HCEC 1CT (cell line): ENCODE measurements at places on chromosomes 3 and 15.

DNA sequence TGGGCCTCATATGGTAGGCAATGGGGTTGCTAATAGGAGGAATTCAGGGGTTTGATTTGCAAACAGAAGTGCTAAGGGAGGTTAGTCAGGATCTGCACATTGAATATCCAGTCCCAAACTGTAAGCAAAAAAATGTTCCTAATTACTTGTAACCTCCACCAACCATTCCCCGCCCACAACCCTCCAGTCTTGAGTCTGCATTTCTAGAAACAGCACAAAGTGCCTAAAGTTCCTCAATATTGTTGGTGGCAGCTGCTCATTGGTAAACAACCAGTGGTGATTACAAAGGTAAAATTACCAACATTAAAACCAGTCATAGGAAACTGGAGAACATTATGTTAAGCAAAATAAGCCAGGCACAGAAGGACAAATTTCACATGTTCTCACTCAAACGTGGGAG is 18.9 kb downstream of the HDC start:
- no peak for DNase-seq

- DNase-seq = no peak
Observed at GRCh38 chr3:112375117-112375516, 42.2 kb downstream of the CD200 start.

DNA sequence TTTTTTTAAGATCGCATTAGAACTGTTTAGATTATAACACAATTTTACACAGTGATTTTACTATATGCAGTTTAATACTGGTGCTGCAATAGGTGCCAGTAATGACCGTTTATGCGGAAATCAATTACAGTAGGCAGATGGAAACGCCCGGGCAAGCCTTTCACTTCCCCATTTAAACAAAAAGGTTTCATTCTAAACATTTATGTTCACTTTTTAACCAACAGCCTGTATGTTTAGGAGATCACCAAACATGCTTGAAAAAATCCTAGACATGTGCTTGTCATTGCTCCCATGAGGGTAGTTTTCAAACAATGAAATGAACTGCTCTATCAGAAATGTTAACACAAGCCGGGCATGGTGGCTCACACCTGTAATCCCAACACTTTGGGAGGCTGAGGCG is 2.7 kb downstream of the BNIP2 start:
- DNase-seq = no peak

DNA sequence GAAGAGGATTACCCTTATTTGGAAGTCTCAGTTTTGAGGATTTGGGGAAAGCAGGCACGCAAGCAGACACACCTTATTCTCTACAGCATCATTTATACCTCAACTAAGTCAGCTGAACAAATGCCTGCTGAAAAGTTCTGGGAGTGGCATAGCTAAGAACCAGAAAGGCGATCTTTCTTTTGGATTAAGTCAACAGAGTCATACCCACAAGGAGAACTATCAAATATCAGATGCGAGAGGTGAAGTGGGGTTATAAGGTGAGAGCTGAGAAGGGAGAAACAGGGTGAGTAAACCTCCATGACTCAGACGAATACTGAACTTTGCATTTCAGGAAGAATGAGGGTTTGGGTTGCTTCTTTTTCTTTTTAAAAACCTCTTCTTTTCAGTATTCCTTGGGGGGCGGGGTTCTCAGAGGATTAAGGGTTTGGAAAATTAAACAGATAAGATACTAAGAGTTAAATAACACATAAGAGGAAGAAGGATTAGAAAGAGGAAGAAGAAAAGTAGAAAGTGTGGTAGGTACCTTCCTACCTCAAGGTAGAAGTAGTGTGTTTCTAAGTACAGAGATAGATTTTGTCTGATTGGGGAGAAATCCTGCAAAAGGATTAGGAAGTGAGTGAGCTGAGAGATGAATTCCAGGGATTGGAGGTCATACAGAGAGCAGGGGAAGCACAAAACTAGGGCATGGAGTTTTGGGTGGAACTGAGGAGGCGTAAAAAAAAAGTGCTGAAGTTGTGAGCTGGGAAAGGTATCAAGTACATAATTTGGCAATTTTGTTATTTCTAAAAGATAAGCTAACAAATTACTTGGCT is 41.3 kb upstream of the ICE2 start:
- peak; percentile 47 for DNase-seq

DNA sequence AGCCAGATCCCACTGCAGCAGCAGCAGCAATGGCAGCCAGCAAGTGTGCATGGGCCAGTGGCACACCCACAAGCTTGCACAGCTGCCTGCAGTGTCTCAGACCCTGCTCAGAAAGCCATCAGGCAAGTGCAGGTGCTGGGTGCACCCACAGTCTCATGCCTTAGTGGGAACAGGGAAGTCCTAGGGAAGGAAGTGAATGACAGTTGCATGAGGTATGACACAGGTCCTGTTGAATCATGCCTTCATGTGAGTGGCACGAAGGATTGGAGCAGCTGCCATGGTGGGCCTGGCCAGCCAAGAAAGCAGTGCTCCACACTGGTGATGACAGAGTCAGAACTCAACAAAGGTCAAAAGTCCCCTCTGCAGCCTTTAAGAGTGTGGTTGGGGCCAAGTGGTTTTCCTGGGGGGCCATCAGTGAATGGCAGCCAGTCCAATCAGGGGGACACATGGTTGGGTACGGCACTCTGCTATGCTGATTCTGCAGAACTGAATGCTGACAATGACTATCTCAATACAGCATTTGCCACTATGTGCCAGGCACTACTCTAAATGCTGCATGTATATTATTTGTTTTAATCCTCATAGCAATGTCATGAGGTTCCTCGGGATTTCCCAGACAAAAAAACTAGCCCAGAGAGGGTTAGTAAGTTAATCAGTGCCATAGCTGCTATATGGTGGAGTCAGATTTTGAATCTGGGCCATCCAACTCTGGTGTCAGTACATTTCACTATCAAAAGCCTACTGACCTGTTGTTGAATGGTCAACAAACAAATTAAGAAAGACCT is 94.3 kb downstream of the AQP9 start:
- no peak for DNase-seq

DNA sequence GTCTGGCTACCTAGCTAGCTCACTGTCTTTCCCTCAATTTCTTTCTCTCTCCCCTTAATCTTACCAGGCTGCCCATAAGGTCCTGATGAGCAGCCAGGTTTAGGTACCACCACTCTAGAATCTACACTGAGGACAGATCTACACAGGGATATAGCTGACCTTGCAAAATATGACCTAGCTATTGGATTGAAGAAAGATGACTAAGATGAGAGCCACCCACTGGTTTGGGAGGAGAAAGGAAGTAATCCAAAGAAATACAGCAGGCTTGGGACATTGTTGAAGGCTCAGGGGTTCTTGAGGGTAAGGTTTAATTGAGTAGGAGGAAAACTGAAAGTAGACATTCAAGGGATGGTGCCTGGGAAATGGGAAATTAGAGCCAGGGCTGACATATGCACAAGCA is 142.0 kb upstream of the TMC3 start:
- DNase-seq = peak; percentile 45

DNA sequence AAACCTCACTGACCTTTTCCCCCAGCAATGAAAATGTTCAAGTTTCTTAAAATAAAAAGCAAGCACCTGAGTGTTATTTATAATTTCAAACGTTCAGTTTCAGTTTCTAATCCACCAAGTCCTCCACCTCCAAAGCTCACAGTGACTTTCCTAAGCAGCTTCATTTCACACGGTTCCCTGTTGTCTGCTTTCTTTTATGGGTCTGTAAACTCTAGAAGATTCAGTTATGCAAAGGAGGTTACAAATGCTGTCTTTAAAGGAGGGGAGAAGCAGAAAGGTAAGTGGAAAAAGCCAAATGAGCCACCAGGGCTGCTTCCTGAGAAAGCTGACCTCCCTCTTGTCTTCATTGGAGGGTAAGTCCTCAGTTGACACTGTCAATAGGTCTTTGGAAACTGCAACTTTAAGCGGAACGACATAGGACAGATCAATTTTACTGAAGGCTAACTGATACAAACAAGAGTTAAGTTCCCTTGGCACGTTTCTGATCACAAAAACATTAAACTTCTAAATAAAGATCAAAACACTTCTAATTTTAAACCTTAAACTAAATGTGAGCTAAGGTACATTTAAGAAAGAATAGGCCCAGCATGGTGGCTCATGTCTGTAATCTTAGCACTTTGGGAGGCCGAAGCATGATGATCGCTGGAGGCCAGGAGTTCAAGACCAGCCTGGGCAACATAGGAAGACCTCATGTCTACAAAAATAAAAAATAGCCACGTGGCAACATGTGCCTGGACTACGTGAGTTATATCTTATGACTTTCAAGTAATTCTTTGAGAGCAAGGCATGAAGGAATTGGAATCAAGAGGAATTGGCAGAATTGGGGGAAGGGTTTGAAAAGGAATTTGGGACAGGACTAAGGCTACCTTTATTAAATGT is 151.9 kb upstream of the UBE2E1 start:
- DNase-seq = no peak

- peak; percentile 23 for DNase-seq
Observed at GRCh38 chr3:122977746-122978466, 49.7 kb downstream of the SEMA5B start.

DNA sequence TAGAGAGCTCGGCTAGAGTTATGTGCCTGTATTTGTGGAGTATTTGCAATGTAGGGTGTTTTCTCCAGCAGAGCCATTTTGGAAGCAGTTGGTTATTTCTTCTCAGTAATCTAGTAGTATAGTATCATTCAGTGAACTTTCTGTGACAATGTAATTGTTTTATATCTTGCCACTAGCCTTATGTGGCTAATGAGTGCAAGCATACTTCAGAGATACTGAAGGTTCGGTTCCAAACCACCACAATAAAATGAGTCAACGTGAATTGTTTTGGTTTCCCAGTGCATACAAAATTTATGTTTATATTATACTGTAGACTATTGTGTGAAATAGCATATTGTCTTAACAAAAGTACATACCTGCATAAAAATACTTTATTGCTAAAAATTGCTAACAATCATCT is 286.9 kb upstream of the TBL1XR1 start:
- DNase-seq = no peak

- no peak for DNase-seq
Observed at GRCh38 chr3:15014606-15015328, 50.3 kb downstream of the MRPS25 start.

DNA sequence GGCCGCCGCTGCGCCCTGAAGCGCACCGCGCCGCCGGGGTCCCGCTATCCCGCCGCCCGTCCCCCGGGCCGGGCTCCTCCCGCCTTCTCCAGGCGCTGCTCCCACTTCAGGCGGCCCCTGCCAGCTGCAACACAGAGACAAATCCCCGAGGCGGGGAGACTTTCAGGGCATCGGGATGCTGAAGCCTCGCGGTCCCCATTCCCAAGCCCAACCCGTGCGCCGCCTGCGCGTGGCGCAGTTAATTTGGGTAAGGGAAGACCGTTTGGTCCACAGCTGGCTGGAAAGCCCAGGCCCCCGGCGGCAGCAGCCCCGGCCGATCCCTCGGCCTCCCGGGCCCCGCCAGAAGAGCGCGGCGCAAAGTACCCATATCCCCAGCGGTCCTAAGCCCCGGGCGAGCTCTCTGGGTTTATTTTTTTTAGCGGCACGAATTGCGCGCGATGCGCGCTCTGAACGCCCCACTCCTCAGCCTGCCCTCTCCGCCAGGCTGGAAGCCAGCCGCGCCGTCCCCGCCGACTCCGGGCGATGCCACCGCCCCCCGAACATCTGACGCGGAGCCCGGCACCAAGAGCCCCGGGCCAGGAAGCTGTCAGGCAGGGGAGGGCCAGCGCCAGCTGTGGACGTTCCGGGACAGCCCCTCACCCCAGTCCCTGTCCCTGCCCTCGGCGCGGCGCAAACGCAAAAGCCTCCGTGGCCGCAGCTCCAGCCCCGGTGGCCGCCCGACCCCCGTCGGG is 517 bp downstream of the FBN1 start:
- peak; percentile 70 for DNase-seq

GRCh38 chr3:107384907-107385306 is 7.7 kb downstream of the CCDC54 start:
- no peak for DNase-seq

GRCh38 chr3:78529601-78530000 is 1238.2 kb downstream of the ROBO1 start:
- DNase-seq = no peak

DNA sequence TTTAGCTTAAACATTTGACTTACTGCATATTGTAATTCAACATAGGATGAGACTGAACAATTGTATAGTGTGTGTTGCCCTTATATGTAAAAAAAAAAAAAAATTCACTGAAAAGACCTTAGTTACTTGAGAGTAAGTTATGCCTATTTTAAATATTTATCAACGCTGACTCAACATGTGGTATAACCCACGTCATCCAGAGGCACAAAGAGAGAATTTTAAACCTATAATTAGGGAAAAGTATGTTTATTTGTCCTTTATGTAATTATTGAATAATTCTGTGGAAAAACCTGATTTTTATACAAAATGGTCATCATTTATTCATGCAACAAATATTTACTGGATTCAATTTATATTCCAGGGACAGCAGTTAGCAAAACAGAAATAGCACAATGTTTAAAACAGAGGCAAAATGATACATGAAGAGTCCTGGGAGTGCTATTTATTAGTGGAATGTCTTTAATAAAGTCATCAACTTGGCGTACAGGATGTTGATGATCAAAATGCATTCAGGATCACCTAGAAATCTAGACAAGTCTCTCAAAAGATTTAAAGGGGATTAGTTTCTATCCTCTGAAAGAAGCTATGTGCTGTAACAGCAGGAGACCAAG is 223.7 kb downstream of the PCCB start:
- DNase-seq = peak; percentile 84

DNA sequence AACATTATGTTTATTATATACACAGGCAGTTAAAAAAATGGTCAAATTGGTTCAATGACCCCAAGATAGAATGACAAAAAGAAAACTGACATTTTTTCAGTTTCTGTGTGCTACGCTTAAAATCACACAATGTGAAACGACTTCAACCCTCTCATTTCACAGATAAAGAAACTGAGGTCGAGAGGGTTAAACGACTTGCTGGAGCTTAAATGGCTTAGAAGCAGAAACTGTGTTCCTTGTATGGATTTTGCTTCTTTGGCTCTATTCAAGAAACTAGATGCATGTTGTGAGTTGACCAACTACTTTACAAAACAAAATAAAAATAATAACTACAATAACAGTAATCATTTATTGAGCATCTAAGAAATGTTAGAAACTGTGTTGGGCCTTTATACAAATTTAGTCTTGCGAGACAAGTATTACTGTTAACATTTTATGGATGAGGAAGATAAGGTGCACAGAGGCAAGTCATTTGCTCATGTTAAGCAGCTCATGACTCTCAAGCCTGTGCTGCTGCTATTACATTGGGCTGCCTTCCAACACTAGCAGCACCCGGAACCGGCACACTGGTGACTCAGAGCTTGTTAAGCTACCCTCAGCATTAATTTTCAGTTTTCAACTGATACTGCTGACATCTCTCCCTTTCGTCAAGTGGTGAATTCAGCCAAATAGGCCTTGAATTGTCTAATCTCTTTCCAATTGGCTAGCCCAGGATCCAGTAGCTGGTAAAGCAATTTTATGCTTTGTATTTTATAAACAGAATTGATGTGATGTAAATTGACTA is 487.6 kb downstream of the NAALADL2 start:
- peak; percentile 87 for DNase-seq

- no peak for DNase-seq
Observed at GRCh38 chr3:56899078-56899477, 97.3 kb upstream of the ARHGEF3 start.
